ENCODE measurements at places on chromosomes 3 and 15.

GRCh38 chr3:56484525-56485032 lies 16.3 kb upstream of the ERC2 start:
- DNase-seq: no peak

GRCh38 chr15:40825661-40826422 lies 2.7 kb downstream of the PPP1R14D start:
- DNase-seq: no peak

DNA sequence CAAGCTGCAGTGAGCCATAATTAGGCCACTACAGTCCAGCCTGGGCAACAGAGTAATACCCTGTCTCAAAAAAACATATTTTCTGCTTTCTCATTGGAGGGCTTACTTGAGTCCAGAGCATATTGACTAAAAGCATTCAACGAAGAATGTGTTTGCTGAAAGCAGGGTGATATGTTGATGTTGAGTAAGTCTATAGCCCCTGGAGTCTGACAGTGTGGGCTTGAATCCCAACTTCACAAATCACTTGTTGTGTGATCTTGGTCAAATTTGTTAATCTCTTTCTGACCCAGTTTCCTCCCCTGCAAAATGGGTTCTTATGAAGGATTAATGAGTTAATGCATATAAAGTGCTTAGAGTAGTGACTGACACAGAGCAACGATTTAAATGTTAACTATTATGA lies 403.9 kb downstream of the MECOM start:
- no peak for DNase-seq

DNA sequence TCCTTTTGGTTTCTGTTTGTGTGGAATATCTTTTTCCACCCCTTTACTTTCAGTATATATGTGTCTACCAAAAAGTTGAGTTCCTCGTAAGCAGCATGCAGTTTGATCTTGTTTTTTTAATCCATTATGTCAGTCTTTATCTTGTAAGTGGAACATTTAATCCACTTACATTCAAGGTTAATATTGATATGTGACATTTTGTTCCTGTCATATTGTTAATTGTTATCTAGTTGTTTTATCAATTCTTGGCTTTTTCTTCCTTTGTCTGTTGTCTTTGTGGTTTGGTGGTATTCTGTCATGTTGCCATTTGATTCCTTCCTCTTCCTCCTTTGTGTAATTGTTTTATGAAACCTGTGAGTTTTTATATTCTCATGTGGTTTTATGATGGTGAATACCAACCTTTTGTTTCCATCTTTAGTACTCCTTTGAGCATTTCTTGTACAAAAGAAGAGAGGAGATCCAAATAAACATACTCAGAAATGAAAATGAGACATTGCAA lies 43.4 kb upstream of the XCR1 start:
- DNase-seq: no peak
